ENCODE measurements at places on chromosomes 5 and 9.
A peak's percentile ranks its signal among the peaks of the same experiment; 100 is the strongest.

DNA sequence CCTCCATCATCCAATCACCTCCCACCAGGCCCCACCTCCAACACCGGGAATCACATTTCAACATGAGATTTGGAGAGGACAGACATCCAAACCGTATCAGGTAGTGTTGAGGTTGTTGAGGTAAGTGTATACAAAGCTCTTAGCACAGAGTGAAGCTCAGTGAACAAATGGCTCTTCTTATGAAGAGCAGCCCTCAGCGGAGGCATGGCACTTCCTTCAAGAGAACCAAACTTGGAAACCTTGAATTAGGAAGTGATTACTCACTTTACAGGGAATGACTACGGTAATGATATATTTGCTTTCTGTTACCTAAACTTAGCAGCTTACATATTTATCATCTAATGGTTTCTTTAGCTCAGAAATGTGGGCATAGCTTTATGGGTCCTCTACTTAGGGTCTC, 92.8 kb downstream of the IQGAP2 start:
- DNase-seq = no peak

- DNase-seq = no peak
These were observed 653.3 kb upstream of the CDH6 start for GRCh38 chr5:30540150-30540549.

DNA sequence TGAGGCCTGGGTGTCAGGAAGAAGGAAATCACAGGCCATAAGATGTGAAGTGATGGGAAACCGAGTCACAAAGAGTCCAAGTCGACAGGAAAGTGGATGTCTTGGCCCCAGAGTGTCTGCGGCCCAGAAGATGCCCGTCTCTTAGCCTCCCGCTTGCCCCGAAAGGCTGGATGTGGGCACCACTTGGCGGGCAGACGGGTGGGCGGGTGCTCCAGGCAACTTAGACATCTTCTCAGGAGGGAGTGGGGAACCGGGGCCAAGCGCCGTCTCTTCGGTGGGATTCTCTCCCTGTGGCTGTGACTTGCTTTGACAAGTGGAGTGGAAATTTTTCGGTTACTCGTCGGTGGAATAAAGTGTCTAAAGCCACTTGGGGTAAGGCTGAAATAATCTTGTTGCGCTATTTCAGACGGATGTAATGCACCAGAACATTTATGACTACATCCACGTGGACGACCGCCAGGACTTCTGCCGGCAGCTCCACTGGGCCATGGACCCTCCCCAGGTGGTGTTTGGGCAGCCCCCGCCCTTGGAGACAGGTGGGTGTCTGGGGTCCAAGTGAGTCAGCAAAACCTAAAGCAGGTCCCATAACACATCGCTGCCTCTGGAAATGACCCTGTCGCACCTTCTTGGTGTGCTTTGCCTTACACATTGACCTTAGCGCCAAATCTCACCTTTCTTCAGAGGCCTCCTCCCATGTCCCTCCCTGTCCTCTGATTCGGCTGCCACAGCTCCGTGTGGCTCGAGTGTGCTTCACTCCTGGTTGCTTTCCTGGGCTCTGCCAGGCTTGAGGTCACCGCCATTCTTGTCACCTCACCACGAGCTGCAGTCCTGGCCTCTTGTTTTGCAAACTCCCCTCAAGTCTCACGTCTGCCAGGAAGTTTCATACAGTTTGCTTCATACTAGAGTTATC, 20.4 kb upstream of the EXOC3 start:
- no peak for DNase-seq

DNA sequence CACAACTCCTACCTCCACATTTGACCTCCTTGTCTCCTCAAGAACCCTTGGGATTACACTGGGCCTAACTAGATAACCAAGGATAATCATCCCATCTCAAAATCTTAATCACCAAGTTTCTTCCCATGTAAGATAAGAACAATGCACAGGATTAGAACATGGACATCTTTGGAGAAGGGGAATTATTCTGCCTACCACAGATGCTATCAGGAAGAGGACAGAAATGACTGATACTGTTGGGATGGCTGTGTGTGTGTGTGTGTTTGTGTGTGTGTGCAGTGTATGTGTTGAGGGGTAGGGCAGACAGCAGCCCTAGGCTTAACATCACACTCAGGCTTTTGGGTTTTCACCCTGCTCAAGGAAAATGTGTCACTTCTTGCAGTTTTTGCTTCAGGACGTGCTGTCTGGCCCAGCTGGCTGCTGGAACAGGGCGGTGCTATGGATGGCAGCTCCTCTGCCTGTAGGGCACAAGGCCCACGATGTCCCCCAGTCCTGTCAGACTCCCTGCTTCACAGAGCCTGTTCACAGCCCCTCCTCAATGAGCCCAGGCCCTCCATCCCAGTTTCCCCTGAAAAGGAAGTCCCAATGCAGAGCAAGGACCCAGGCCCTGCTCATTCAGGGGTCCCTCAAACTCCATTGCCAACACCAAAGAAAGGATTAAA, 7.7 kb downstream of the CA9 start:
- no peak for DNase-seq

DNA sequence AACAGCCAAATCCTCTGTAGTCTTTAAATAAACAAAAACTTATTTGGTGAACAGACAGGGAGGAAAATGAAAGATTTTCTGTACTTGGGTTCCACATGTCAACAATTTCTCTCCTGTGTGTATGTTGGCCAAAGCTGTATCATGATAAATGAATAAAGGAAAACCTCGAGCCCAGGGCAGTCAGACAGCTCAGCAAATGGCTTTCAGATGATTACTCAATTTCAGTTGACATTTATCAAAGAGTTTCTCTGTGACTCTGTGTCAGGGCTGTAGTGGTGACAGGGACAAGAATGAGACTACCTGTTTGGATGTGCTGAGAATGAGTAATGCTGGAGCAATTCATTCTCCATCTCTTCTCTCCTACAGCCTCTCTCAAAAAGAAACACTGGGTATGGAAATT, 45.7 kb upstream of the PTGS1 start:
- no peak for DNase-seq

GRCh38 chr5:74576941-74577456, 63.5 kb downstream of the ENC1 start:
- no peak for DNase-seq

- no peak for DNase-seq
These were observed 290.4 kb downstream of the CSNK1G3 start for GRCh38 chr5:123802298-123802951.

DNA sequence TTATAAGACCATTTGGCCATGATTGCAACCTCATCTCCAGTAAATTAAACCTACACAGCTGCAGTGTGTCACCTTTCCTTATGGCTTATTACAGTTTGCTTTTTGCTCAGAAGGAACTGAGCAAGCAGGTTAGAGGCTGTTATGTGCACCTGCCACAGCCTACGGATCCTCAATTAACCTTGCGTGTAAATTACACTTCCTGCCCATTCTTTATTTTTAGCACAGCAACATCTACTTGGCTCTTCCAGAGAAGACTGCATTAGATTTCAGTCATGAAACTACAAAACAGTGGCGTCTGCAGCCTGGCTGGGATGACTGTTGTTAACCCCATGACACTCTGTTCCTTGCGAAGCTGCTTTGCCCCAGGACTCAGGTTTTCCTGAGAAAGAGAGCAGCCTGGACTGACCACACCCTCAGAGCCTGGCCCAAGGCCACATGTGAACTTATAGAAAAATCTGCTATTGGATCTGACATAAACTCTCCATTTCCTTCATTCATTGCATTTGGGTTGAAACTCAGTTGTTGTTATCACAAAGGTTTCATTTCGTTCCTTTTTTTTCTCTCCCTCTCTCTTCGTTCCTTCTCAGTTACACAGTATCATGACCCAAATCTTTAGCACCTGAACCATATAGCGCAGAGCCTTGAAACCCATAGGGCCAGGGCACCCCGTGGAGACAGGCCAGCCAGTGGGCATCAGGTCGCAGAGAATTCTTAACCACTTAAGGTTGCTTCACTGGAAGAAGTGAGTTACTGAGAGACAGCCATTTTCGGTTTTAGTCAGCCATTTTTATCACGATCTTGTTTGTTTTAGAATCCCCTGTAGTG, 138.6 kb downstream of the PALM2AKAP2 start:
- DNase-seq = no peak

GRCh38 chr5:95533761-95534160, 21.0 kb downstream of the SKIC3 start:
- DNase-seq = no peak

- DNase-seq = no peak
These were observed 9.5 kb downstream of the BARX1 start for GRCh38 chr9:93945400-93946337.

DNA sequence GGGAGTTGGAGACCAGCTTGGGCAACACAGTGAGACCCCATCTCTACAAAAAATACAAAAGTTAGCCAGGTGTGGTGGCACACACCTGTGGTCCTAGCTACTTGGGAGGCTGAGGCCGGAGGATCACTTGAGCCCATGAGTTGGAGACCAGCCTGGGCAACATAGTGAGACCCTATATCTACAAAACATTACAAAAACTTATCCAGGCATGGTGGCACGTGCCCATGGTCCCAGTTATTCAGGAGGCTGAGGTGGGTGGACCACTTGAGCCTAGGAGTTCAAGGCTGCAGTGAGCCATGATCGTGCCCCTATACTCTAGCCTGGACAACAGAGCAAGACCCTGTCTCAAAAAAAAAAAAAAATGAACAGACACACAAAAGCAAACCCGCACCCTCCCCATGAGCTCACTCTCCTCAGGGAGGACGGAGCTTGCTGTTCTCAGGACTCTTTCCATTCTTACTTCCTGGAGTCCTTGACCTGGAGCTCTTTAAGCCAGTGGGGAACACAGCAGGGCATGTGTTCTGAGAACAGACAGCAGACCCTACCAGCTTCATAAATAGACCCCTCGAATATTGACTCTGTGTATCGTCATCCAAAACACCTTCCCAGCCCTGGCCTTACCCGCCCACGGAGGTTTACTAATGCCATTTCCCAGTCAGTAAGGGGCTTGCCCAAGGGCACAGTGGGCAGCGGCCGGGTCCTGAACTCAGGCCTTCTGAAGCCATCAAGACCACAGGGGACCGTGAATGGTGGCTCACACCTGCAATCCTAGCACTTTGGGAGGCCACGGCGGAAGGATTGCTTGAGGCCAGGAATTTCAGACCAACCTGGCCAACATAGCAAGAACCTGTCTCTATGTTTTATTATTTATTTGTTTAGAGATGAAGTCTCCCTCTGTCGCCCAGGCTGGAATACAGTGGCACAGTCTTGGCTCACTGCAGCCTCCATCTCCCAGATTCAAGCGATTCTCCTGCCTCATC, 11.1 kb downstream of the PTGES2 start:
- no peak for DNase-seq

DNA sequence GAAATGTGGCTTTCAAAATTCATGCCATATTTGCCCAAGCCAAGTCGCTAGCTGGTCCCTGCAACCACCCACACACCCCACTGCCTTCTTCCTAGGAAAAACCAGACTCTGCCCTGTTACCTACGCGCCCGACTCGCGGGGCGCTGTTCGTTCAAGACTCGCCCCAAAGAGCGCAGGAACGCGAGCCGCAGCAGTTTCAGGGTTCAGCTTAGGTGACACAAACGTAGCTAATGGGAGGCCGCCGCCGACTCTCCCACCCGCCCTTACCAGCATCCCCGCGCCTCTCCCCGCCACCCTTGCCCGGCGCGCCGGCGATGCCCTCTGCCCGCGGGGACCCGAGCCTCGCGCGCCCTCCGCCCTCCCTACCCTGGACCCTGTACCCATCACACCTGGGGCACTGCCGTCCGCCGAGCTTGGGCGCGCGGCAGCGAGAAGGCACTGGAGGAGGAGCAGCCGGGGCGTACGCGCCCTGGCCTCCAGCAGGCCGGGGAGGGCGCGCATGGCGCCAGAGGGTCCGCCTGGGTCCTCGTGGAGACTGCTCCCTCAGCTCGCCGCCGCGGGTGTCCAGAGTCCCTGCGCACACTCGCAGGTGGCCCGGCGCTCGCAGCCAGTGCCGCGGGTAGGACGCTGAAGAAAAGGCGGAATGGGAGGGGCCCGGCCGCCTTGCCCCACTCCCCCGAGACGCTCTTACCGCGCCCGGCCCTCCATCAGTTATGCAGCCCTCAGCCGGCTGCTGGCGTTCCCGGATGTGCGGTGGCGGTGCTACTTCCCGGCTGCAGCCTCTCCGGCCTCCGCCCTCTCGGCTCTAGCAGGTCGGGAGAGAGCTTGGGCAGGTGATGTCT, at the start of gene EMB:
TSS of gene EMB (minus strand) at position 638 of the 842 bp plus-strand sequence. CDS start at position 501, 137 bp downstream.
- peak; percentile 79 for DNase-seq

- no peak for DNase-seq
These were observed 11.9 kb downstream of the FGFR4 start for GRCh38 chr5:177098470-177099141.

- DNase-seq = no peak
These were observed 379.6 kb downstream of the MLLT3 start for GRCh38 chr9:20242510-20243189.

Data from epithelial cell of esophagus (primary cell).